ENCODE measurements at places on chromosomes 1 and 21.

DNA sequence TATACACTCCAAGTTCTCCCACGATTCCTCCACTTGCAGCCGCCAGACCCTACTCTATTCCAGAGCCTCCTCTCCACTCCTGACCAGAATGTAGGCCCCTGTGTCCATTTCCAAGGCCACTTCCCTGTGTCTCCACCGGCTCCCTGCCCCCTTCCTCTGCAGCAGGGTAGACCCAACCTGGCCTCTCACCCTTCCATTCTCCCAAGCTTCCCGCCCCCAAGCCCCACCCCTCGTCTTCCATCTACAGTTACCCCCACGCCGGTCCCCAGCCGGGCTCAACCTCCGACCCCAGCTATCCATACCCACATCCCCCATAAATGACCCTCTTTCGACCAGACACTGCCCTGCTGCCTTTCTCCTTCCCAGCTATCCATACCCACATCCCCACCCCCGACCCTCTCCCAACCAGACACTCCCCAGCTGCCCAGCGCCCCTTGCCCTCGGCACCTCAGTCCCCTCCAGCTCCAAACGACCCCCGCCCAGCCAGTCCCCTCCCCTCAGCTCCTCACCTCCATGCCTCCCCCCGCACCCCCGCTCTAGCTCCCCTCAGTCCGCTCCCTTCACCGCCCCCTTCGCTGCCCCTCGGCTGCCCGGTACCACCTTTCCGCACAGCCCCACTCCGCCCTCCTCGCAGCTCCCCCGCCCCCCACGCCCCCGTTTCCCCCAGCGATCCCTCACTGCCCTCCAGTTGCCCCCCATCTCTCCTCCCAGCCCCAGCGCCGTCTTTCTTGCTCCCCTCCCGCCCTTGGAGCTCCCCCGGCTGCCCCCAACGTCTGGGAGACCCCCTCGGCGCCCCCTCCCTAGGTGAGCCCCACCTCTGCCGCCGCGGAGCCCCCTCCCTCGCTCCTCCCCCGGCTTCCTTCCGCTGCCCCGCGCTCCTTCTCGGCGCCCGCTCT is 670 bp downstream of the RAB3B start:
- DNase-seq = no peak

- DNase-seq = no peak
These were observed 10.0 kb upstream of the FAAP20 start for GRCh38 chr1:2204415-2205190.

DNA sequence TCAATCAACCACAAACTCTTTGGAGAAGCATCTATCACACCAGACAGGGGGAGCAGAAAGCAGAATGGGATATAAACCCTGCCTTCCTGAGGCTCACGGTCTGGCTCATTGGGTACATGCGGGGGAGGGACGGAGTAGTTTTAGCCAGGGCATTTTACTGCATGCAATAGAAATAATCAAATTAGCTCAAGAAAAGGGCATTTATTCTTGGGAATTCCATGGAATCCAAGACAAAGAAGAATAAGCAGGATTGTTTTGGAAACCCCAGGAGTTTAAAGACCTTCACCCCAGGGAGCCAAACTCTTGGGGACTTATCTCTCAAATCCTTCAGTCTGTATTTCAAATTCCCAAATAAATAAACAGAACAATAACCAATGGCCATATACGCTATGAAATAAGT is 5.2 kb upstream of the KAZN start:
- DNase-seq = no peak

- peak; percentile 66 for DNase-seq
These were observed 25.0 kb upstream of the LAPTM5 start for GRCh38 chr1:30782361-30783255.

DNA sequence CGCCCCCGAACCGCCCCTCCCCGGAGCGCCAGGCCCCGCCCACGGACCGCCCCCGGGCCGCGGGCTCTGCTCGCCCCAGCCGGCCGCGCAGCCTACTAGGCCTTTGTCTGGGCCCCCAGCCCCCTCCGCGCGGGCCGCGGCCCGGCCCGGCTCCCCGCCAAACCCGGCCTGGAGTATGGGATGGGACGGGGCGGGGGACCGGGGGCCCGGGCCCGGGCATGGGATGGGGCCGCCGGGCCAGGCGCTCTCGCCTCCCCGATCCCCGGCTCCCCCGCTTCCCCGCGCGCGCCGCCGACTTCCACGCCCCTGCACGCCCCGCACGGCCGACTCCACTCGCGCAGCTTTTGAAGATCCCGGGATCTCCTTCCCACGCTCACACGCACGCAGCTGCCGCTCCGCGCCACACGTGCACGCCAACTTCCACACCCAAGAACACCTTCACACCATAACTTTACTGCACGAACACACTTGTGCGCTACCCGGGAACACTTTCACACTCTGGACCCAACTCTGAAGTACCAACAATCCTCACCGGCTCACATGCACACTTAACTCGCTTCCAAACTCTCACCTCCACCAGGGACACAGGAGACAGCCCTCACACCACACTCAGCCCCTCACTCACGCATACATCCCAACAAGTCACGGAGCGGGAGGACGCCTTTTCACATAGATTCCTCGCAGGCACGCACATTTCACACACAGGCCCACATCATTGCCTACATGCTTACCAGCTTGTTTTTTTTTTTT is 437 bp upstream of the HSPG2 start:
- peak; percentile 53 for DNase-seq

DNA sequence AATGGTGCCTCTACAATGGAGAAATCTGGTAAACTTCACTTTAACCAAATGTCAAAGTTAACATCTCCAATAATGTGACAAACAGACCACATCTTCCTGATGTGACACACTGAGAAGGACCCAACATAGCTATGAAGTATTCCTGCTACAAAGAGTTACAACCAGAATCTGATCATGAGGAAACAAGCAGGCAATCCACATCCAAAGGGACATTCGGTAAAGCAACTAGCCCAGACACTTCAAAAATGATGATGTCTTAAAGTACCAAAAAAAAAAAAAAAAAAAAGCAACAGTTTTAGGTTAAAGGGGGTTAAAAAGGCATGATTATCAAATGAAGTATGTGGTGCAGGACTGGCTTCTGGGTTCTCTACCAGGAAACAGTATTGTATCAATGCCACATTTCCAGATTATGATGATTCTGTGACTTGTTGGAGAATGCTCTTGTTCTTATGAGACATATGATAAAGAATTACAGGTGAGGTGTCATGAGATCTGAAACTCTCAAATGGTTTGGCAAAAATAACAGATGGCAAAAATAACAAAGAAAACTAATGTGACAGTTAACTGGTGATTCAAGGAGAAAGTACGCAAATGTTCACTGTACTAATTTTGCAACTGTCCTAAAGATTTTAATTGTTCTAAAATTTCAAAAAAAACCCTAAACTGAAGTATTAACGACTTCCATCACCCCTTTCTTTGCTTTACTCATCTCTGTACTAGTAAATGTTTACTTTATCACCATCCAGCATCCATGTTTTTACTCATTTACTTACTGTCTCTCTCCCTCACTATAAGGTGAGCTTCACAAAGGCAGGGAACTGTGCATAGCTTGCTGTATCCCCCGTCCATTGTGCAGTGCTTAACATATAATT is 2.8 kb downstream of the CD58 start:
- DNase-seq = no peak

GRCh38 chr1:8878448-8878697 is at the start of gene ENO1:
ENO1 (minus strand) TSS chr1:8878686; CDS start chr1:8874908, 3,778 bp downstream.
- no peak for DNase-seq

GRCh38 chr1:185969524-185969991 is 235.4 kb downstream of the HMCN1 start:
- no peak for DNase-seq

DNA sequence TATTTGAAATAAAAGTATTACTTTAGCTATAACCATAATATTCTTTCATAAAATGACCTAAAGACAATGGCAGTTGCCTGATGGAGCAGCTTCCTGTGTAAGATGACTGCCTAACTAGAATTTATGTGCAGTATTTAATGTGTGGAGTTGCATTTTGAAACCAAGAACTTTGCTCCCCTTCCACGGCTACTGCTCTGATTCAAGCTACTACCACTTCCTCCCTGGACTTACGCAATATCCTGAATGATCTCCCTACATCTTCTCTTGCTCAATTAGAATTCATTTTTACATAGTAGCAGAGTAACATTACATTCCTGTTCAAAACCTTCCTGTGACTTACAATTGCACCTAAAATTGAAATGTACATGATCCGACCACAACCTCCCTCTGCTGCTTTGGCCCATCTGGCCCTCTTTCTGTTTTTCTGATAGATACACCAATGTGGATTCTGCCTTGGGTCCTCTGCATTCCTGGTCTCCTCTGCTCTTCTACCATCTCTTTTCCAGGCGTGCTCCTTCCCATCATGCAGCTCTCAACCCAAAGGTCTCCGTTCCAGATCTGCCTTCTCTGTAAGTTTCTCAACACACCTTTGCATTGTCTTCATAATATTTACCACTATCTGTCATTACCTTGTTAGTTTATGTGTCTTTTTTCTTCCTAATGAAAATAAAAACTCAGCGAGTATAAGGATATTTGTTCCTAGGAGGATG is 47.4 kb upstream of the USP25 start:
- DNase-seq = no peak

- DNase-seq = no peak
These were observed 556.7 kb upstream of the TMPRSS15 start for GRCh38 chr21:18960306-18960705.

GRCh38 chr1:175338387-175339135 is 146.0 kb upstream of the KIAA0040 start:
- DNase-seq = peak; percentile 40

- DNase-seq = peak; percentile 31
These were observed 26.5 kb upstream of the PLA2G2C start for GRCh38 chr1:20212685-20213331.

- no peak for DNase-seq
These were observed 20.9 kb downstream of the SLAMF1 start for GRCh38 chr1:160625725-160626498.

GRCh38 chr1:78093560-78093959 is 47.8 kb downstream of the GIPC2 start:
- no peak for DNase-seq

GRCh38 chr1:211736351-211736915 is 61.0 kb upstream of the NEK2 start:
- DNase-seq = no peak

DNA sequence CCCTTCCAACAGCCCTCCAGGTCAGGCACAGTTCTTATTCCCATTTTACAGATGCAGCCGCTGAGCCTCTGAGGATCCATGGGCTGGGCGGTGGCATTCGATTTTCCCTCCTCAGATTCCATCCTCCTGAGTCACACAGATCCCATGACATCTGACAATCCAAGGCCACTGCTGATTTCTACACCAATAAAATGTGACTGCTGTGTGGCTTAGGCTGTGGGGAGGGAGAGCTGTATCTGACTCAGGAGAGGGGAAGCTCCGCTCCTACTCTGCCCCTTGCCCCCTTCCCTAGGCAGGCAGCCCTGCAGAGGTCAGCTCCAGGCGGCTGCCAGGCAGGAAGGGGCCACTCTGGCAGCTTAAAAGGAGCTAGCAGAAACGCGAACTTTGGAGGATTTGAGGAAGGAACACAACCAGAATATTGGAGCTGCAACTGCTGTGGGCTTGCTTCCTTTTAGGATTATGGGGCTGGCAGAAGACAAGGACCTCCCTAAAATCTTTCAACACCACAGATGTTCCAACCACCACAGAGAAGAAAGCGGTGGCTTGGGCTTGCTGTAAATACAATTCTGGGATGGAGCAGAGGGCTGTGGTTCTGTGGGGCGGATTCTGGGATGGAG is 50.0 kb downstream of the MRPL37 start:
- DNase-seq = no peak

DNA sequence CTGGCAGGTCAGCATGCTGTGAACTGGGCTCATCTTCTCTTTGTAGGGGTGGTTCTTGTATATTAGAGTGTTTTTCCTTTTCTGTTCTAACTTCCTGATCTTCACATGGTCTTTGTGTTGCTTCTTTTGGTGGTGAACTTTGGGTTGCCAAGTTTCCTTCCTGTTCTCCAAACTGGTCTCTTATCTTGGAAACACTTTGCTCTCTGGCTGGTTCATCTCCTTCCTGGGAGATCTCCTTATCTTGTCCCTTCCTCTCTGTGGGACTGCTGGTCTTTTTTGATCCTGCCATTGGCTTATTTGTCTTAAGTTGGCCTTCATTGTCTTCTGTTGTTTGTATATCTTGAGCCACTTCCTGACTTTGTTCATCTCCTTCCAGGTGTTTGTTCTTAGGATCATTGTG is 2.1 kb downstream of the TCHHL1 start:
- DNase-seq = no peak

- no peak for DNase-seq
These were observed 367.6 kb downstream of the HLX start for GRCh38 chr1:221246628-221247415.

DNA sequence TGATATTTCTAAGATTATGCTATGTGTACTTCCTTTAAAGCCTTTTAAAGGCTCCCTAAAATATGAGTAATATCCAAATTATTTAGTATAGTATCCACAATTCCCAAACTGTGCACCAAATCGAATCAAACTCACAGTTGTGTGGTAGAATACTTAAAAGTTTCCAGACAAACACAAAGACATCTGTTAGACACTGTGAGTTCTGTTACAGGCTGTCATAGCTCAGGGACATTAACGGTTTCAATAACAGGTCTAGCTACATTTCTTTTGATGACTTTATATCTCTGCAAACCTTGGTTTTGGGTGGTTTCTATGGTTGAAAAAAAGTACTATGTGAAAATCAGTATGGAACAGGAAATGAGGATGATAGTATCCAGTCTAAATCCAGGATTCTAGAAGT is 36.9 kb upstream of the NEK7 start:
- DNase-seq = no peak

DNA sequence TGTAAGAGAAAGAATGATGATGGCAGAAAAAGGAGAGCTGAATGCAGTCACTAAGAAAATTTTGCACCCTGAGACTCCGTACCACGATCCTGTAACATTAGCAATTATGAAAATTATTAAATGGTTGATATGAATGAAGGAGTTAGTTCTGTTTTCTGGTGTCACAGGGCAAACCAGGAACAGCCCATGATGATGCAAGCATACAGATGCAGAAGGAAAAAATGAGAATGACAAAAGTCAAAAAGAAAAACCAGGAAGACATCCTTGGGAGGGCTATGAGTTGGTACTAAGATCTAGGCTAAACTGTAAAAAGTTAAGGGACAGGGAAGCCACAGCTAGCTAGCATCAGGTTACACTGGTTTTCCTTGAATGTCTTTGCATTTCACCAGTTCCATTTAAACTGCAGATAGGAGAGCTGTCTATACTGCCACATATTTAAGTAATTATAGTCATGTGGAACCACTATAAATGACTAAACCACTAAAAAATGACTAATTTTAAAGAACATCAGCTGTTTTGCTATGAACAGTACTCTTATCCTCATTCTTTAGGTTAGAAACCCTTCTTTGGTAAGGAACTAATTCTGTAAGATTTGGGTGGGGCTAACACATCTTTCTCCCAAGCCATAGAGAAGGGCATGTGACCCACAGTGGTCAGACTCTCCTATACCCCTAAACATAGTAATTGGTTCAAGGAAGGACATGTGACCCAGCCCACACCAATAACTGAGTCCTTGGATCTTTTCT is 11.4 kb downstream of the DOCK7 start:
- DNase-seq = no peak

- no peak for DNase-seq
These were observed 158.3 kb upstream of the CACNA1E start for GRCh38 chr1:181324797-181325616.

Measured in T-helper 17 cell (primary cell).